ENCODE measurements at places on chromosomes 3 and 15. TPM values are rescaled to one million over a fixed set of nuclear protein-coding genes. Genes with fewer than 3 reads are reported as not detected.

Gene IL17RB
- 1.2 TPM for total RNA-seq

DNA sequence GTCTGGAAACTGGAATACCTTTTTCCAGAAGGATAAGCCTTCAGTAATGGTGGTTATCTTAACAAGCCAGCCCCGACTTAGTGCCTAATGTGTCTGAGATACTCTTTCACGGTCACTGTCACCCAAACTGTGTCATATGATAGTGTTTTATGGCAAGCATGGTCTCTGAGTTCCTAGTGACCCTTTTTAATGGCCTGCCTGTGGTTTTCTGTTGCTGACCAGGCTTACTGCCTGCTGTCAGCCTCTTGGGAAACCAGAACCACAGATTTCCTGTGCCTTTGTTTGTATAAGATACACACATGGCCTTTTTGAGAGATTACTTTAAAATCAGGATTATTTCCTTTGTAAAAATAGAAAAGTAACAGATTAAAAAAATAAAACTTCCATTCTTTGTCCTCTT is 22.4 kb downstream of the HPS3 start:
- H3K27me3 ChIP-seq = no peaks in the 10 kb centered on the region
- no peak overlapping the region for H3K4me3 ChIP-seq
- H3K27ac ChIP-seq = peak overlapping the region; percentile 9
- DNase-seq = no peak
- peaks cover 26% of the 10 kb centered on the region for H3K36me3 ChIP-seq

GRCh38 chr3:71721651-71722157 is 3.5 kb downstream of the EIF4E3 start:
- H3K27me3 ChIP-seq = no peaks in the 10 kb centered on the region
- peaks cover 81% of the 10 kb centered on the region for H3K4me1 ChIP-seq
- no peaks in the 10 kb centered on the region for H3K36me3 ChIP-seq
- H3K4me3 ChIP-seq = peak overlapping the region; percentile 55
- DNase-seq = peak; percentile 45

Gene ARRDC4
- 0.51 TPM for total RNA-seq

GRCh38 chr3:24399614-24400013 is 95.0 kb downstream of the THRB start:
- no peaks in the 10 kb centered on the region for H3K4me1 ChIP-seq
- no peaks in the 10 kb centered on the region for H3K27me3 ChIP-seq
- no peak for DNase-seq
- no peaks in the 10 kb centered on the region for H3K36me3 ChIP-seq
- no peak overlapping the region for H3K4me3 ChIP-seq

Gene CYP19A1
- not detected for total RNA-seq

Data from CD8-positive, alpha-beta memory T cell (primary cell).